NCI-H526 treated with DMSO at 0.1 percent for 48 hours (cell line): ENCODE measurements at places on chromosomes 5 and 9.

DNA sequence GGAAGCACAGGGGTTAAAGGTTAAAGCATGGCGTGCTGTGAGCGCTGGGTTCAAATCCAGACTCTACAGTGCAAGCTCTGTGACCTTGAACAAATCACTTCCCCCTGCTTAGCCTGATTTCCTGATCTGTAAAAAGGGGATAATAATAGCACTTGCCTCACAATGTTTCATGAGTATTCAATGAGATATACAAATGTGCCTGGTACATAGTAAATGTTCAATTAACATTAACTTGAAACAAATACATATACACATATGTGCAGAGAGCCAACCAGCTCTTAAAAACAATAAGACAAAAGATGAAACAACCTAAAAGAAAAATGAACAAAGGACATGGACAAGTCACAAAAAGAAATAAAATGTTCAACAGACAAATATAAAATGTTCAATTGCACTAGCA, 4.0 kb downstream of the CIZ1 start:
- no peak for DNase-seq

- no peak for DNase-seq
These were observed 3.1 kb downstream of the WNK2 start for GRCh38 chr9:93187047-93187446.

DNA sequence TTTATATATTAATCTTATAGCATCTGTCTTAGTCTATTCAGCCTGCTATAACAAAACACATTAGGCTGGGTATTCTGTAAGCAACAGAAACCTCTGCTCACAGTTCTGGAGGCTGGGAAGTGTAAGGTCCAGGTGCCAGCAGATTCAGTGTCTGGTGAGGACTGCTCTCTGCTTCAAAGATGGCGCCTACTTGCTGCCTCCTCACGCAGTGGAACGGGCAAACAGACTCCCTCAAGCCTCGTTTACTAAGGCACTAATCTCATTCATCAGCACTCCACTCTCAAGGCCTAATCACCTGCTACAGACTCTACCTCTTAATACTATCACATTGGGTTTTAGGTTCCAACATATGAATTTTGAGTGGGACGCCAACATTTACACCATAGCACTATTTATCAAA, 5.2 kb upstream of the TBC1D2 start:
- no peak for DNase-seq

DNA sequence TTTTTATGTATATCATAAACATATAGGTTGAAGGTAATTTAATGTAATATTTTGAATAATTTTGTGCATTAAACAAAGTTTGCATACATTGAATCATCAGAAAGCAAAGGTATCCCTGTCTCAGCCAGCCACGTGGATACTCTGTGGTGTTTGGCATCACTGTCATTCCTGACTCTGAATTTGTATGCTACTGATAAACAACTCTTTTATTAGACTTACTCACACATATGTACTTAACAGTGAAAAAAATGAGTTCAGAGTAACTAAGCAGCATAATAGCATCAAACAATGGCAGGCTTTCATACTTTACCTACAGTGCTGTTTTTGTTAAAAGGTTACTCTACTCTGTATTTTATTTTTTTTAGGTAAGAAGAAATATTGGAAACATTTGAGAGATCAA, 171.9 kb downstream of the COMMD10 start:
- no peak for DNase-seq

- DNase-seq, result no peak
These were observed 42.3 kb upstream of the CXXC5 start for GRCh38 chr5:139605887-139606286.

GRCh38 chr9:96769989-96770388, 7.9 kb downstream of the ZNF510 start:
- DNase-seq, result no peak

- DNase-seq, result no peak
These were observed 132.8 kb upstream of the RAI14 start for GRCh38 chr5:34523387-34523726.

DNA sequence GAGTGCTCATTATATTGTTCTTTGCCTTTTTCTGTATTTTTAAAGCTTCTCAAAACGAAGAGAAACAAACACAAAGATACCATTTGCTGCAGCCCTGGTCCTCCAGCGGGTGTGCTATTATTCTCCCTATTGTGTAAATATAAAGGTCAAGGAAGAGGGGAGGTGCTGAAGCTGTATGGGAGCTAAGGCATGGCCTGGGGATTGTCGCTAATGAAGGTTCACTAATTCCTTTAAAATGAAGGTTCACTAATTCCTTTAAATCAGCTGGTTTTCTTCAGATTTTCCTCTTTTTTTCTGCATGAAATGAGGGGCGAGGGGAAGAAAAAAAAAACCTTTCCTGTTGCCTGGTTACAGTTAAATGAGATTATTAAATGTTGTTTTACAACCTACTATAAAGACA, 74.5 kb upstream of the MAP1B start:
- DNase-seq, result no peak

- no peak for DNase-seq
These were observed 171.5 kb upstream of the ATP10B start for GRCh38 chr5:161023551-161023950.

DNA sequence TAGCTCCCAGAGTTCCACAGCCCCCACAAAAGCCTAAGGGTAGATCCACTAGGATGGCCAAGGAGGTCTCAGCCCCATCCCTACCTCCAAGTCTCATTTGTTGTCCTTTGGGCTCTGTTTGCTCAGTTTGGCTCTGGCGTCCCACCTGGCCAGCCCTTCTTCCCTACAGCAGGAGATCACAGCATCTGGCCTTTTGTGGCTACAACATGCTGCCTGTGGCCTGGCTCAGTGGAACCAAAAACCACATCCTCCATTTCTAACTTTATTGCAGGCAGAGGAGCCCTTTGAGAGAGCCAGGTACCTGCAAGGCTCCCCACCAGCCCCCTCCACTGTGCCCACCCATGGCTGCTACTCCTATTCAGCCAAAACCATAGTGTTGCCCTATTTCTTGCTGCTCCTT, 11.4 kb downstream of the JADE2 start:
- no peak for DNase-seq

DNA sequence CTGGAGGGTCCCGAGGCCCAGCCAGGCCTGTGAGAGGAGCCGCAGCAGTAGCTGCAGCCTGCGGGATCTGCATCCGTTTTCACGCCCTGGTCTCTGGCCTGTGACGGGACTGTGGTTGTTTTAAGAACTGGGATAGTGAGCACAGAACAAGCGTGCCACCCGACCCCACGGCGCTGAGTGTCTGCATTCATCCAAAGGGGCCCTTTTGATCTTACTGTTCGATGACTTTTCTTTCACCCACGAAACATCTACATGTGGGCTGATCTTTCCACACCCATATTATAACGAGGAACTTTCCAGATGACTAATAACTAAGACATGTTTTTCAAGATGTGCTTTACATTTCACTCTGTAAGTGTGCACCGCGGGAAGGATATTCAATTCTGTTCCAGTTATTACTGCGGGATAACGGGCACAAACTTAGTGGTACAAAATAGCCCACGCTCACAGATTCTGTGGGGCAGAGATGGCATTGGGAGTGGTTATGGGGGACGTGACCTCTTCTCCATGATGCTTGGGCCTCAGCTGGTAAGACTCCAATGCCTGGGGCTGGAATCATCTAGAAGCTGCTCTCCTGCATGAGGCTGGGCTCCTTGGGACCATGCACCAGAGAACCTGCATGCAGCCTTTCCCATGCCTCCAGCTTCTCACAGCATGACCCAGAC, 165.0 kb downstream of the SYK start:
- DNase-seq, result no peak

- no peak for DNase-seq
These were observed 492.4 kb downstream of the GADD45G start for GRCh38 chr9:90097237-90097636.
